ENCODE measurements at places on chromosomes 5 and 9. TPM values are rescaled to one million over a fixed set of nuclear protein-coding genes. Genes with fewer than 3 reads are reported as not detected.

- no peak overlapping the region for H3K27ac ChIP-seq
- H3K36me3 ChIP-seq, result no peaks in the 10 kb centered on the region
- no peak for DNase-seq
These were observed 66.3 kb upstream of the UNC5A start for GRCh38 chr5:176743868-176744583.

DNA sequence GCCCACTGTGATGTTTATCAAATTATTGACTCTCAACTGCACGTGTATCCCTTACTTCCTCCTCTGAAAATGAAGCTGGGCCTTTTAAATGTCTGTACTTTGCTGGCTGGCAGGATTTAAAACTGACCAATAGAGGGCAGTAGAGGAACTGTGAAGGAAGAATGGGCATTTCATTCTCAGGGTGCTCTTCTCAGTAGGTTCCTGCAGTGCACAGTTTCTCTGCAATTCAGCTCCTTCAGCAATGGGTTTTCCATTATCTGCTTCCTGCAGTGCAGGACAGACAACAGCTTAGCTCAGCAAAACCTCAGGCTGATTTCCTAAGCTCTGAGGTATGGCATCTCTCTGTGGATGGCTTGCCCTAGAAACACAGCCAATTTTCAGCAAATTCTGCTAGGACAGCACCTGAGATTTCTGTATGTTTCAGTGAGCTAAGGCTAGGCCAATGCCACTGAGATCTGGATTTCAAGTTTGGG lies 298.4 kb upstream of the PRDM9 start:
- no peak overlapping the region for H3K27ac ChIP-seq
- no peak overlapping the region for H3K4me3 ChIP-seq
- peak; percentile 54 for DNase-seq
- H3K36me3 ChIP-seq, result no peaks in the 10 kb centered on the region
- H3K4me1 ChIP-seq, result no peaks in the 10 kb centered on the region

GRCh38 chr9:70995511-70995910 lies 125.9 kb downstream of the TRPM3 start:
- peak; percentile 36 for DNase-seq
- no peaks in the 10 kb centered on the region for H3K36me3 ChIP-seq
- H3K27ac ChIP-seq, result no peak overlapping the region
- peaks cover 20% of the 10 kb centered on the region for H3K4me1 ChIP-seq
- H3K4me3 ChIP-seq, result no peak overlapping the region

DNA sequence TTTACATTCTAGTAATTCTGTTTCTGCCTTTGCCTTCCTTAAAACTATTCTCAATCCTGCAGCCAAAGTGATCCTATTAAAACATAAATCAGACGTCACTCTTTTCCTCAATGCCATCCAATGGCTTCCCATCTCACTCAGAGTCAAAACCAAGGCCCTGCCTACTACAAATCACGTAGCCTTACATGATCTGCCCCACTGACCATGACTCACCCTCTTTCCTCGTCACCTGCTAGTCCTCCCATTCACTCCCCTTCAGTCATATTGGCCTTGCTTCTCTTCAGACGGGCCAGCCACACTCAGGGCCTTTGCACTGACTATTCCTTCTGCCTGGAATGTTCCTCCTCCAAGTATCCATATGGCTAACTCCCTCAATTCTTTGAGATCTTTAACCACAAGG lies 39.0 kb upstream of the DMXL1 start:
- no peak overlapping the region for H3K27ac ChIP-seq
- DNase-seq, result no peak
- no peak overlapping the region for H3K4me3 ChIP-seq
- H3K4me1 ChIP-seq, result peaks cover 11% of the 10 kb centered on the region
- H3K27me3 ChIP-seq, result no peaks in the 10 kb centered on the region

DNA sequence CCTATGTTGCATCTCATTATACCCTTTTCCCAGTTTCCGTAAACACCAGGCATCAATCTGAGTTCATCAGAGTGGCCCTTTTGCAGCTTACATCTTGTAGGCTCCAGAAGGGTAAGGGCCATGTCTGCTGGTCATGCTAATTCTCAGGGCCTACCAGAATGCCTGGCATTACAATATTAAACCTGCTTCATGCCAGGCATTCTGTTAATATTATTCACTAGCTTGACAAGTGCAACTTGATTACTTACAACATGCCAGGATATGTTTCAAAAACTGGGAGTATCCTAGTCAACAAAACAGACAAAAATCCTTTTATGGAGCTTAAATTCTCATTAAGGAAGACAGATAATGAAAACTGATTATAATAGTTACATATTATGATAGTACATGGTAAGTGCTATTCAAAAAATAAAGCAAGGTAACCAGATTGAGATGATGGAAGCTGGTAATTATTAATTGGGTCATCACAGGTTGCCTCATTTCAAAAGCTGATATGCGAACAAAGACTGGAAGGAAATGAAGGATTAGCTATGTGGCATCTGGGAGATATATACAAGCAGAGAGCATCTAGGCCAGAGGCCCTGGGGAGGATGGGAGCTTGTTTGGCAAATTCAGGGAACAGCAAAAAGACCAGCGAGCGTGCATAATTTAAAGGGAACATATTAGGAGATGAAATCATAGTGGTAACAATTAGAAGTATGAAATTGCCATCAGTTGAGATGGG lies 406.3 kb downstream of the DMRT2 start:
- no peak for DNase-seq
- H3K4me3 ChIP-seq, result no peak overlapping the region
- H3K36me3 ChIP-seq, result no peaks in the 10 kb centered on the region
- H3K27ac ChIP-seq, result no peak overlapping the region

DNA sequence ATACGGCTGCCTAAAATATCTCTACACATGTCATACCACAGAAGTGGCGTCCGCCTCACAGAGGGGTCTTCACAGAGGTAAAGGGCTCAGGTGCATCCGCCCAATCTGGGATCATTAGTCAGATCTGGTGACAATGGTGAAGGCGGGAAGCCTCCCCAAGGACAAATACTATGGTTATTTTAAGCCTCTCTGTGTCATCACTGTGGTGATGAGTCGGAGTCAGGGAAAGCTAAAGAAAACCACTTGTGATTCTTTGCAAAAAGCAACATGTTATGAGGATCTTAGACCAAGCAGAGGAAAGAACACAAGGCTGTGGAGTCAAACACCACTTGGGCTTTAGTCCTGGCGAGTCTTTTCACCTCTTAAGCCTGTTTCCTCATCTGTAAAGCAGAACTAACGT lies 190.4 kb downstream of the DRD1 start:
- peak; percentile 38 for DNase-seq
- H3K27ac ChIP-seq, result no peak overlapping the region
- H3K4me3 ChIP-seq, result no peak overlapping the region

- peak within 1 kb of the TSS; percentile 98 for H3K4me3 ChIP-seq
- H3K27me3 ChIP-seq, result no peaks in the 10 kb centered on the region
- H3K4me1 ChIP-seq, result peaks cover 31% of the 10 kb centered on the region
- H3K27ac ChIP-seq, result peak within 1 kb of the TSS; percentile 99
- peaks cover 39% of the 10 kb centered on the region for H3K36me3 ChIP-seq
- DNase-seq, result peak; percentile 95
These were observed at the start of gene GPX8 for GRCh38 chr5:55159763-55160492. Gene GPX8 (plus strand): TSS chr5:55160171. CDS start chr5:55160193, 22 bp downstream.

GRCh38 chr9:134736791-134737497 lies 95.3 kb downstream of the COL5A1 start:
- no peak overlapping the region for H3K4me3 ChIP-seq
- peaks cover 44% of the 10 kb centered on the region for H3K36me3 ChIP-seq
- no peak for DNase-seq
- H3K27ac ChIP-seq, result no peak overlapping the region
- H3K27me3 ChIP-seq, result no peaks in the 10 kb centered on the region

GRCh38 chr5:9670371-9670770 lies 40.2 kb upstream of the TAS2R1 start:
- no peaks in the 10 kb centered on the region for H3K27me3 ChIP-seq
- no peaks in the 10 kb centered on the region for H3K4me1 ChIP-seq
- H3K36me3 ChIP-seq, result no peaks in the 10 kb centered on the region
- DNase-seq, result no peak
- H3K4me3 ChIP-seq, result no peak overlapping the region
- no peak overlapping the region for H3K27ac ChIP-seq

DNA sequence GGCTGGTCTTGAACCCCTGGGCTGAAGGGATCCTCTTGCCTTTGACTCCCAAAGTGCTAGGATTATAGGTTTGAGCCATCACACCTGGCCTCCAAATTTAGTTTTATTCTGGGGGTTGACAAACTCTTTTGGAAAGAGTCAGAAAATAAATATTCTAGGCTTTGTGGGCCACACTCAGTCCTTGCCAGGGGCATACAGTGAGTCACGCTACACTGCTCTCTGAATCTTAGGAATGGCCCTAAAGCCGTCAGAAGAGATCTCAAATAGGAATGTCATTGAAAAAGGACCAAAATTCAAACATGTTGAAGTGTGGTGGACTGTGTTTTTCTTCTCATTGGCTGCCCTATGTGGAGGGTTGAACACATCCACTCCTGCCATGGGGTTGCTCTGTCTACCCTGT lies 127.7 kb upstream of the BASP1 start:
- no peak overlapping the region for H3K4me3 ChIP-seq
- peaks cover 5% of the 10 kb centered on the region for H3K4me1 ChIP-seq
- H3K27me3 ChIP-seq, result no peaks in the 10 kb centered on the region

- H3K27ac ChIP-seq, result no peak overlapping the region
- no peak overlapping the region for H3K4me3 ChIP-seq
- no peak for DNase-seq
- no peaks in the 10 kb centered on the region for H3K36me3 ChIP-seq
These were observed 373.0 kb upstream of the FTMT start for GRCh38 chr5:121478636-121479035.

DNA sequence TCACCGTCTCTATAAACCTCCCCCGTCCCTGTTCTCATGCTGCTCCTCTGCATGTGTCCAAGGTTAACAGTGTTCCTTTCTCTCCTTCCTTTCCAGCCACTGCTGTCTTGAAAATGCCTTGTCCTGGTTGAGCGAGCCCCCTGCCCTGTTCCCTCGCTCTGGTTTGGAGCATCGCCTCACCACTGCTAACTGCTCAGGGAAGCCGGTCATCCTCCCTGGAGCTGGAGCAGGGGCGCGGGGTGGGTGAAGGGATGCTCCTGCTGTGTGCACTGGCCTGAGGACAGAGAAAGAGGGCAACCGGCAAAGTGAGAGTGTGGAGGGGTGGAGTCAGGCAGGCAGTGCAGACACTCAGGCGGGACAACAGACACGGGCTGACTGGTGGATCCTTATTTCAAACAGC lies 19.4 kb downstream of the UBE2QL1 start:
- no peak for DNase-seq
- no peaks in the 10 kb centered on the region for H3K36me3 ChIP-seq
- H3K4me1 ChIP-seq, result no peaks in the 10 kb centered on the region

- H3K27ac ChIP-seq, result no peak overlapping the region
- H3K36me3 ChIP-seq, result no peaks in the 10 kb centered on the region
- H3K27me3 ChIP-seq, result no peaks in the 10 kb centered on the region
- DNase-seq, result no peak
- no peak overlapping the region for H3K4me3 ChIP-seq
These were observed 99.6 kb downstream of the TRIM32 start for GRCh38 chr9:116786737-116787136.

- peak overlapping the region; percentile 56 for H3K27ac ChIP-seq
- H3K27me3 ChIP-seq, result no peaks in the 10 kb centered on the region
- H3K4me1 ChIP-seq, result peaks cover 44% of the 10 kb centered on the region
- DNase-seq, result peak; percentile 68
- H3K4me3 ChIP-seq, result peak overlapping the region; percentile 31
These were observed 80.9 kb downstream of the PRR16 start for GRCh38 chr5:120545007-120545406.

DNA sequence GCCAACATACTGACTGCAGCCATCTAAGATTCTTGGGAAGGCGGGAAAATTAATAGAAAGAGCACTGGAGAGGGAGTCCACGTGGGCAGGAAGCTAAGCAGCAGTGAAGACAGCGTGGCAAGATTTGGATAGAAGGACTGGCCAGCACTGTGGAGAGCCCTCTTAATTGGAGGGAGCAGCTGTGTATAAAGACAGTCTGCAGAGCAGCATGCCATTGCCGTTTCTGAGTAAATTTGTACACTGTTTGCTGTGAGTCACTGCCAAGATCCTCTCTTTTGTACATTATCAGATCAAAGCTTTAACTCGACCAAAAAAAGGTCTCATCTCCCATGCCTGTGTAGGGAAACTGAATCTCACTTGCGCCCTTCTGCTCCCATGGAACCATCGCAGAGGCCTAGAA lies 45.3 kb downstream of the INSYN2B start:
- no peaks in the 10 kb centered on the region for H3K27me3 ChIP-seq
- H3K36me3 ChIP-seq, result peaks cover 26% of the 10 kb centered on the region
- DNase-seq, result peak; percentile 33
- no peak overlapping the region for H3K4me3 ChIP-seq
- H3K27ac ChIP-seq, result no peak overlapping the region

- no peaks in the 10 kb centered on the region for H3K27me3 ChIP-seq
- H3K4me3 ChIP-seq, result no peak overlapping the region
- H3K36me3 ChIP-seq, result no peaks in the 10 kb centered on the region
- no peak overlapping the region for H3K27ac ChIP-seq
- peak; percentile 18 for DNase-seq
These were observed 44.7 kb upstream of the DMAC1 start for GRCh38 chr9:7844242-7844641.

- peaks cover 29% of the 10 kb centered on the region for H3K4me1 ChIP-seq
- no peaks in the 10 kb centered on the region for H3K36me3 ChIP-seq
- no peak for DNase-seq
- no peak overlapping the region for H3K4me3 ChIP-seq
- no peak overlapping the region for H3K27ac ChIP-seq
- no peaks in the 10 kb centered on the region for H3K27me3 ChIP-seq
These were observed 28.3 kb downstream of the ADAMTS2 start for GRCh38 chr5:179316982-179317381.

DNA sequence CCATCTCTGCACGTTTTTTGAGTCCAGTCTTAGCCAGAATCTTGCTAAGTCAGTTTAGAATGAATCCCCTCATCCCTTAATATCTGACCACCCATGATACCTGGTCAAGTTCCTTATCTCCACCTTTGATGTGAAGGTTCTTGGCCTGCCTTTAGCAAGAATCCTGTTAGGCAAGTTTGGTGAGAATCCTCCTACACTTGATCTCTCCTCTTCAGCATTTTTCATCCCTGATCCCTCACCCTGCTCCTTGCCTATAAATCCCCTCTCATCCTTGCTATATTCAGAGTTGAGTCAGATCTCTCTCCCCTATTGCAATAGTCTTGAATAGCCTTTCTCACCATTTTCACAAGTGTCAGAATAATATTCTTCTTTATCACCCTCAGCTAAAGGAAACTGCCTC lies 31.0 kb downstream of the SMIM23 start:
- no peaks in the 10 kb centered on the region for H3K36me3 ChIP-seq
- H3K4me1 ChIP-seq, result no peaks in the 10 kb centered on the region
- H3K4me3 ChIP-seq, result no peak overlapping the region
- no peak for DNase-seq
- H3K27me3 ChIP-seq, result peaks cover 38% of the 10 kb centered on the region
- no peak overlapping the region for H3K27ac ChIP-seq

GRCh38 chr5:83428126-83428525 lies 43.4 kb upstream of the VCAN start:
- no peak for DNase-seq
- H3K4me3 ChIP-seq, result no peak overlapping the region
- no peaks in the 10 kb centered on the region for H3K36me3 ChIP-seq
- H3K27me3 ChIP-seq, result no peaks in the 10 kb centered on the region
- no peaks in the 10 kb centered on the region for H3K4me1 ChIP-seq

The GNG10 gene
- total RNA-seq, result 116 TPM

The PCDHB4 gene
- total RNA-seq, result 0.22 TPM

The SV2C gene
- not detected for total RNA-seq

The INPP5E gene
- total RNA-seq, result 12.5 TPM

The PTGR1 gene
- 74.9 TPM for total RNA-seq

The RMND5B gene
- total RNA-seq, result 17.5 TPM

The CCDC152 gene
- total RNA-seq, result 0.89 TPM

The LRRC70 gene
- 0.51 TPM for total RNA-seq
